ENCODE measurements at places on chromosomes 3 and 15.

DNA sequence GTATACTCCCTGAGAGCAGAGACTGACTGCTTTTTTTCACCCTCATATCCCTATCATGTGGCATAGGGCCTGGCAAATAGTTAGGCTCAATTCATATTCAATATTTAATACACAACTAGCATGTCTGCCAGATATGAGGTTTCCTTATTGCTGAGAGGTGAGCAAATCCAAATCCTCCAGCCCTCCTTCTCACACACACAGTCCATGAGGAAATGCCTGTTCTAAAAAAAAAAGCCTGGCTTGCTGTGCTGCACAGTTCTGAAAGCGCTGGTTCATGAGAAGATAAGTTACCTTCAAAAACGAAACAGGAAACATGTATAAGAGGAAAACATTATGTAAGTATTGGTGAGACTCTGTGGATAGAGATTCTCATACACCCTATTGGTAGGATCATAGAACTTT lies 15.5 kb upstream of the ACAP2 start:
- DNase-seq, result no peak

- DNase-seq, result no peak
These were observed 234.1 kb downstream of the GREM1 start for GRCh38 chr15:32951736-32952464.

DNA sequence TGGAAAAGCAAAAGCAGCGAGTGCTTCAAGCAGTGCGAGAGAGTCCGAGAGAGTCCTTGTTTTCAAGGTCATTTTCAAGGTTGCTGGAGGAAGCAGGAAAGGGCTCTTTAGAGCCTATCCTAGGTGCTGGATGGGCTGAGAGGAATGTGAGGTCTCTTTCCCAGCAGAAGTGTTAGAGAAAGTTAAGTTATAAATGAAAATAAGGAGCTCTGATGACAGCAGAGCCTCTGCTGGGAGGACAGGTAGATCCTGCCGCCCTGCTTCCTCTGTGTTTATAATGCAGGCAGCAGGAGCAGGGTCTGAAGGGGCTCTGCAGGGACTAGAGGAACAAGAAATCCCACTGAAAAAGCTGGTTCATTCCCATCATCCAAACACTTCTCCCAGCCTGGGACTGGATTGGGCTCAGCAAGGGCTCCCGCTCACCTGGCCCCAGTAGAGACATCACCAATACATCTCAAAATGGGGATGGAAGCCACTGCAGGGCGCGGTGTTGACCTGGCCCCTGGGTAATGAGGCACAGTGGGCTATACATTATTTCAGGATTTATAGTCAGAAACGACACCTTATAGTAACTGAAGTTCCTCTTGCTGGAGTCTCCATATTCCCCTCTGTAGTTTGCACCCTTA lies 41.5 kb upstream of the RAB6B start:
- DNase-seq, result no peak

DNA sequence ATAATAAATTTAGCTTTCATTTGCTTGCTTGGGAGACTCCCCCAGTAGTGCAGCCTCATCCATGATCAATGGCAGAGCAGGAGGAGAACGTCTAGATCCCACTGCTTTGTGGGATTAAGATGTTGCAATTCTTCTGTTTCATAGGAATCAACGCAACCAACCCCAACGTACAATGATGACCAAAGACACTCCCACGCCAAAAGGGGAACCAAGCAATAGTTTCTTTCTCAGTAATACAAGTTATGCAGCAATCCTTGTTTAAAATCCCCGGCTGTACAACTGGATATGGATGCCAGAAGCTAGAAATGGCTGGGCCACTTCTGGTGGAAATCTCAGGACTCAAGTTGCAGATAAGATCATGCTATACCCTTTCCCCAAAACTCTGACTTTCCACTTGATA lies 411.2 kb downstream of the VPS13C start:
- no peak for DNase-seq

GRCh38 chr3:188578576-188579363 lies 424.8 kb downstream of the LPP start:
- DNase-seq, result no peak

DNA sequence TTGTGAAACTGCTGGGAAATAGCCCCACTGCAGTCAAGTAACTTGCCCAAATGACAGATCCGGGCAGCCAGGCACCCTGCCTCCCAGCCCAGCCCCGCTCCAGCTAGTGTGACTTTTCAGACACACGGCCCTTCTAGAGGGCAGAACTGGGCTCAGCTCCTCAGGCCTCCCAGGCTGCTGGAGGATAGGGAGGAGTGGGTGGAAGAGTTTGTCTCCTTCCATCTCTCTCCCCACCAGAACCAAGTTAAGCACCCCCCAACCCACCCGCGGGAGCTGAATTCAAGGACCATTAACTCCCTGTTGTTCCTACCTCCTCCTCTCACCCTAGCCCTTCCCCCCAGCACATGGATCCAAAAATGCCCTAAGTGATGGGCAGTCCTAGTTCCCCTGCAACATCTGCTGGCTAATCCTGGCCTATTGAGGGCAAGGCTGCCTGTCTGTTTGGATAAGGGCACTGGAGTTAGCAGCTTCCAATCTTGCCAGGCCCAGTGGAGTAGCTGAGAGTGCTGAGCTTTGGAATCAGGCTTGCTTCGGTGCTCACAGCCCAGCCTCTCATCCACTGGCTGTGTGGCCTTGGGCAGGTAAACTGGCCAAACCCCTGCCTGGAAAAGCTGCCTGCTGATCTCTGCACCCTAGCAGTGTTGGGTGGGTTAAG lies 3.1 kb downstream of the CCDC33 start:
- no peak for DNase-seq

GRCh38 chr3:127615631-127616305 lies 13.2 kb upstream of the PODXL2 start:
- DNase-seq, result no peak

GRCh38 chr15:96462768-96463750 lies 132.6 kb downstream of the NR2F2 start:
- no peak for DNase-seq

GRCh38 chr3:170506556-170506955 lies 79.3 kb downstream of the SLC7A14 start:
- no peak for DNase-seq

GRCh38 chr3:97815149-97815917 lies 6.5 kb upstream of the CRYBG3 start:
- DNase-seq, result peak; percentile 22

GRCh38 chr15:80485370-80486164 lies 81.4 kb downstream of the ARNT2 start:
- no peak for DNase-seq

- no peak for DNase-seq
These were observed 12.5 kb downstream of the PLOD2 start for GRCh38 chr3:146148468-146148931.

- DNase-seq, result no peak
These were observed 7.8 kb upstream of the FAM174B start for GRCh38 chr15:92663250-92663951.

GRCh38 chr3:39569095-39569494 lies 101.6 kb downstream of the MOBP start:
- no peak for DNase-seq

DNA sequence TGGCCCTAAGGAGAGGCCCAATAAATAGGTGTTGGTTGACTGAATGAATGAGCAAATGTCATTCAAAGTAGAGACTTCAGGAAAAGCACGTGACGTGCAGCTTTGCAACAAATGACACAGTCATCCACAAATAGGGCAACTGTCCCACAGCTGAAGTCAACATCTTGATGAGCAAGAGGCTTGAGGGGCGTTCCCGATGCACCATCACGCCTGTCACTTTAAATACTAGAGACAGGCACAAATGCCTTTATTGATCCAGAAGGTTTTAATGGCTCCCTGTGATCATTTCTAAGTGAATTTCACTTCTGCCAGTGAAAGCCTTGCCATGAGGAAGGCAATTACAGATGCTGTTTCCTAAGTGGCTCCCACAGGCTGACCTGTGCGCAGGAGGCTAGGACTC lies 43.6 kb downstream of the ABTB1 start:
- DNase-seq, result no peak

GRCh38 chr3:42739401-42740158 lies 33.5 kb downstream of the CCDC13 start:
- DNase-seq, result no peak

- DNase-seq, result no peak
These were observed 98.6 kb downstream of the FBLN2 start for GRCh38 chr3:13647298-13648059.

- DNase-seq, result no peak
These were observed 14.8 kb downstream of the CEP19 start for GRCh38 chr3:196697270-196697669.

- DNase-seq, result no peak
These were observed 631.5 kb downstream of the PYDC2 start for GRCh38 chr3:192092388-192093005.

DNA sequence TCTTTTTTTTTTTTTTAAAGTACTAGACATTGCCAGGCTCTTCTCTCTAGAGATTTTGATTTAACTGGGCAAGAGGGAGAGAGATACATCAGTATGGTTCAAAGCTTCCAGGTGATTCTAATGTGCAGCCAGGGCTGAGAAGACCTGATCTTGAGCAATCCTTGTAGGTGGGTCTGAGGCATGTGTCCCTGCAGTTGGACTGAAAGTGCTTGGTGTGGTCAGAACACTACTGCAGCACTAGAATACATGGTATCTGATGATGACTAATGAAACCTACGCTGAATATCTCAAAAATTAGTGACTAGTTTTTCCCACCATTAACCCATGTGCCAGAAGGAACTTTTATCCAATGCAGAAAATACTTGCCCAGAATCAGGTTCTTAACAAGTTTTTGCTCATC lies 34.4 kb upstream of the MYO5C start:
- DNase-seq, result no peak

DNA sequence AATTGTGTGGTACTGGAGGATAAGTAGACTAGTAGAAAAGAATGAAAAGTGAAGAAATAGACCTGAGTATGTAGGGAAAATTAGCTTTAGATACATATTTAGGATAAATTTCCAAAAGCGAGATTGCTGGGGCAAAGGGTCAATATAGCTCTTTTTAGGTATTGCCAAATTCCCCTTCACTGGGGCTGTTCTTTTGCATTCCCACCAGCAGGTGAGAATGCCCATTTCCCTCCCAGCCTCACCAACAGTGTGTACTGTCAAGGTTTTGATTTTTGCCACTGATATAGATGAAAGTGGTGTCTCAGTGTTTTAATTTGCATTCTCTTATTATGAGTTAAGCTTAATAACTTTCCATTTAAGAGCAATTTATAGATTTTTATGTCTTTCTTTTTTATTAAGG lies 35.7 kb upstream of the BHLHE40 start:
- DNase-seq, result no peak

- DNase-seq, result no peak
These were observed 34.5 kb downstream of the ESYT3 start for GRCh38 chr3:138468886-138469285.

DNA sequence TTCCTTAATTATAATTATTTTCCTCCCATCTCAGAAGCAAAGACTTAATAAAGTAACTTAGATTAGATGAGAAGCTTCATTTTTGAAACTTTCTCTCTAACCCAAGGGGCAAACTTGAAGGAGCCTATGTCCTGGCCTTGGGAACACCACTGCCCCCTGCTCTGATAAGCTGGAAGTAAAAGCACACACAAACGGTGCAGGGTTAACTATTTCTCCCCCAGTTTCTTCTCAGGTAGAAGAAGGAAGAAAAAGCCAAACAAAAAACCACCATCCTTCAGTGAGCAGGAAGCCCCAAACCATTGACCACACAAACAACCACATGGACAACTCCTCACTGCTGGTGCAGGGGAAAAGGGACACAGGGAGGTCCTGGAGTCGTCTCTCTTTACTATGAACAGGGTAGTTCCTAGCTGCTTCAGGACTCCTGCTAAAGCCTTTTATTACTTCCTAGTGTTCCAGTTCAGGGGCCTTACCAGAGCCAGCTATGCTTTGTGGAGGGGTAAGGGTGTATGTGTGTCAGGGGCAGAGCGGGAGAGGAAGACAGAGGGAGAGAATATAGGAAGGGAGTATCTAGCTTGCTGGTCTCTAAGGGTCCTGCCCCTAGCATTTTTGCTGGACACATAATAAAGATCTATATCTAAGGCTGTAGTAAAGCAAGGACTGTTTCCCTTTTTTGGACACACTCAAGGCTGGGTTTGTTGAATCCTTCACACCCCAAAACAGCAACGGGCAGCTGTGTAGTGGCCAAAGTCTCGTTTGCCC lies 94.0 kb upstream of the UMPS start:
- no peak for DNase-seq

DNA sequence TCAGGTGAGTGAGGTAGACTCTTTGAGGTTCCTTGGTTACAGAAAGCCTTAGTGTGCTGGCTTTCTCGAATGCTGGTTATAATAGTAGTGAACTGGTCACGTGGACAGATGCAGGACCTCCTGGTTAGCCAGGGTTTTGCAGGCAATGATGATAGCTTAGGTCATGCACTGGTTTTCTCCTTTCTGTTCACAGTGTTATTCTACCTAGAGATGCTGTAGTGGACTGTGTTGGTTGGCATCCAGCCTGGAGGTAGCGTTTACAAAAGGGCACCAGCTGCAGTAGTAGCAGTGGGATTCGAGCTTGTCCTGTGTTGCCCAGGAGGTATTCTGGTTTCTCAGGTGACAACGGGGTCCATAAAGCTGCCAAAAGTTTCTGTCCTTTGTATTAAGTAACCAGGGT lies 27.0 kb downstream of the PCCB start:
- no peak for DNase-seq

DNA sequence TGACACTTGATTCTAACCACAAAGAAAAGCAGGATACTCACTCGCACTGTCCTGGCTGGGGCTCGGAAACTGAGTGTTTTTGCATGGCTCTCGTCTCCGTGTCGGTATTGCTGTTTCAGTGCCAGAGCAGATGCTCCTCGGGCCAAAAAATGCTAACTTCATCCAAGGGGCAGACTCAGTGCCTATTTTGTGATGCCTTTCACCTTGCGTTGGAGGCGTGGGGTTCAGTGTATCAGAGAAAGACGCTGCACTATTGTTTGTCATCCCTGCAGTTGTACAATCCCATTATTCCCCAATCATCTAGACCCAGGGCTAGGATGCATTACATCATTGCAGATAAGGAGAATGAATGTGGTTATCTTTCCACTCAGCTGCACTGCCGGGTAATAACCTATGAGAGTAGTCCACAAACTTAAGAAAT lies 1.4 kb downstream of the CACNA2D3 start:
- no peak for DNase-seq

DNA sequence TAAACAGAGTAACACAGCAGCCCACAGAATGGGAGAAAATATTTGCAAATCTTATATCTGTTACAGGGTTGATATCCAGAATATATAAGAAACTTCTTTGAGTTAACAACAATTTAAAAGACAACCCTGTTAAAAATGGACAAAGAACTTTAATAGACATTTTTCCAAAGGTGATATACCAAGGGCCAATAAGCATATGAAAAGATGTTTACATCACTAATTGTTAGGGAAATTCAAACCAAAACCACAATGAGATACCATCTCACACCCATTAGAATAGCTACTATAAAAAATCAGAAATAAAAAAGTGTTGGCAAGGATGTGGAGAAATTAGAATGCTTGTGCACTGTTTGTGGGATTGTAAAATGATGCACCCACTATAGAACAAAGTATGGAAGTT lies 110.8 kb downstream of the SPATA16 start:
- DNase-seq, result no peak

Measured in stimulated activated CD4-positive, alpha-beta T cell treated with anti-CD3 and anti-CD28 coated beads, TNF-alpha, amount 100 ng/mL, for 24 hours (primary cell).